Stimulated activated CD8-positive, alpha-beta memory T cell treated with anti-CD3 and anti-CD28 coated beads, Interleukin-4, amount 100 ng/mL, for 1 hour (primary cell): ENCODE measurements at places on chromosomes 12 and 14.

DNA sequence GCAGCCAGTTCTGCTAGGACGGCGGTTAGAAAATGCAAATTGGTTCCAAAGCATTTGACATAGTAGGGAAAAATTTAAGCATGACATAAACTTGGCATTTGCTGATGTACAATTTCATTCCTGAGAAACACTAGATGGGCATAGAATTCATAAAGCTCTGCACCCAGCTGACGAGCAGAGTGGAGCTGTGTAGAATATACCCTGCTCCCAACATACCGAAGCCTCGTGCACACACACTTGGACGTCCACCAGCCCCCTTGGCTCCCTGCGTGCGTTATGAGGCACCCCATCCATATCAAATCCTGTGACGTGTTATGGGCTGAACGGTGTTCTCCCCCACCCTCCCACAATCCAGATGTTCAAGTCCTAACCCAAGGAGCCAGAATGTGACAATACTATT is 65.4 kb downstream of the CLMN start:
- no peak for DNase-seq

DNA sequence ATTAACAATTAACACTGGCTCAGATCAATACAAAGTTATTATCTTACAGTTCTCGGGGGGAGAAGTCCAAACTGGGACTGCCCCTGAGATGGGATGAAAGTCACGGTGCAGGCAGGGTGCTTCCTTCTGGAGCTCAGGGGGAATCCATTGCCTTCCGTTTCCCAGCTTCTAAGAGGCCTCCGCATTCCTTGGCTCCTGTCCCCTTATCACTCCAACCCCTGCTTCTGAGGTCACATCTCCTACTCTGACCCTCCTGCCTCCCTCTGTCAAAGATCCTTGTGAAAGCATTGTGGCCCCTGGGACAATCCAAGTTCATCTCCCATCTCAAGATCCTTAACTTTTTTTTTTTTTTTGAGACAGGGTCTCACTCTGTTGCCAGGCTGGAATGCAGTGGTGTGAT is 30.8 kb downstream of the SCARB1 start:
- DNase-seq = no peak

GRCh38 chr12:72723732-72724131 is 451.6 kb downstream of the TRHDE start:
- no peak for DNase-seq

DNA sequence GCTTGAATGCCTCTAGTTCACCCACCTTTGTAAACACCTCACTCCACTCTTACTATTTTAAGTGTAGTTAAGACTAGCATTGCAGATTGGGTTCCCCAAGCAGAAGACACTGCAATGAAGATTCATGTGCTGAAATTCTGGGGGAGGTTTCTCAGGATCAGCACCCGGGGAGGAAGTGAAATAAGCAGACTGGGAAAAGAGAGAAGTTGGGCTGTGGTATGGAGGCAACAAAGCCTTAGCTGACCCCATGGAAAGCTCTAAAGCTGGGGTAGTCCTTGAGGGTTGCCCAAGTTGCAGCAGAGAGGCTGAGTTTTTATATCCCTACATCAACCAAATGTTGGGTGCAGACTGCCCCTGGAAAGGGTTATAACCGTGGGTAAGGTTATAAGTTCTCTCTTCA is 23.9 kb upstream of the IGF1 start:
- DNase-seq = no peak

GRCh38 chr12:129300011-129300410 is 446.7 kb downstream of the GLT1D1 start:
- DNase-seq = no peak

- DNase-seq = no peak
Observed at GRCh38 chr12:85923767-85924331, 49.8 kb downstream of the NTS start.

DNA sequence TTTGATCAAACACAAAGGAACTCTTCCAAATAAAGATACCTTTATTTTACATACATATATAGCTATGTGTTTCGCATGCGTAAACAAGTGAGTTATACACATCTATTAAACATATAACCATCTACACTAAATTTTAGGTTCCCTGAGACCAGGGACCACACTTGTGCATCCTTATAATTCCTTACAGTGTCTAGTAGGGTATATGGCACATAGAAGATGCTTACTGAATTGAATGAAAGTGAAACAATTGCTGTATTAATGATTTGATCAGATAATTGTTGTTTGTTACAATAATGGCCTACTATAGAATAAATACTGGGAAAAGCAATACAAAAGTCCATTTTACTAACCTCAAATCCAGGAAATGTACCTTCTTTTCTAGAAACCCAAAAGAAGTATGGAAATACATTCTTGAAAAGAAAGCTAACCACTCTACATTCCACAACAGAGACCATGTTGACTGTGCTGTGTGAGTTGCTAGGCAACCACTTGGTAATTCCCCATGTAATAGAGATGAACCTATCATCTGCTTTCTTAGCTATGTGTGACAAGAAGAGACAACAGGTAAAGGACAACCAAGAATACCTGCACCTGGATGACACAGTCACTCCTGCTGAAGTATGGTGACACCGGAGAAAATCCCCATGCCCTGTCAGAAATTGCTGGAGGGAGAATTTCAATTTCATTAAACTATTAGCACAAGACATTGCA is 11.9 kb upstream of the CIPC start:
- DNase-seq = no peak

DNA sequence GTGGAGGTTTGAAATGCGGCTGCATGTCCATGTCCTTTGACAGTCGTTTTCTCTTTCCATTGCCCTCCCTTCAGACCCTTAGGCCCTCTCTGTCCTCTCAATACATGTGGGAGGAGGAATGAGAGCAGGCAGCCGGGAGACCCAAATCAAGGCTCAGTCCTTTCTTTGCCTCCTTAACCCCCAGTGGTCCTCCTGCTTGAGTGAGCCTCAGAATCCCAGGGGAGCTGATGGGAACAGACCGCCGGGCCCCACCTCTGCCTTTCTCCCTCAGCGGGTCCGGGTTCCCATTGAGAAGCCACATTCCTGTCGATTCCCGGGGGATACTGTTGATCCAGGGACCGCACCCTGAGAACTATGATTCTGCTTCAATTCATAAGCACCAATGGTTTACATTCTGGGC is 77.9 kb upstream of the RFLNA start:
- DNase-seq = no peak

- DNase-seq = peak; percentile 10
Observed at GRCh38 chr12:116924558-116925453, 14.1 kb downstream of the FBXW8 start.

- no peak for DNase-seq
Observed at GRCh38 chr14:95069547-95069946, 87.8 kb downstream of the DICER1 start.

GRCh38 chr14:24307575-24308341 is at the start of gene CIDEB:
TSS of gene CIDEB (minus strand) at chr14:24307977. CDS start at chr14:24307858, 119 bp downstream.
- DNase-seq = no peak

DNA sequence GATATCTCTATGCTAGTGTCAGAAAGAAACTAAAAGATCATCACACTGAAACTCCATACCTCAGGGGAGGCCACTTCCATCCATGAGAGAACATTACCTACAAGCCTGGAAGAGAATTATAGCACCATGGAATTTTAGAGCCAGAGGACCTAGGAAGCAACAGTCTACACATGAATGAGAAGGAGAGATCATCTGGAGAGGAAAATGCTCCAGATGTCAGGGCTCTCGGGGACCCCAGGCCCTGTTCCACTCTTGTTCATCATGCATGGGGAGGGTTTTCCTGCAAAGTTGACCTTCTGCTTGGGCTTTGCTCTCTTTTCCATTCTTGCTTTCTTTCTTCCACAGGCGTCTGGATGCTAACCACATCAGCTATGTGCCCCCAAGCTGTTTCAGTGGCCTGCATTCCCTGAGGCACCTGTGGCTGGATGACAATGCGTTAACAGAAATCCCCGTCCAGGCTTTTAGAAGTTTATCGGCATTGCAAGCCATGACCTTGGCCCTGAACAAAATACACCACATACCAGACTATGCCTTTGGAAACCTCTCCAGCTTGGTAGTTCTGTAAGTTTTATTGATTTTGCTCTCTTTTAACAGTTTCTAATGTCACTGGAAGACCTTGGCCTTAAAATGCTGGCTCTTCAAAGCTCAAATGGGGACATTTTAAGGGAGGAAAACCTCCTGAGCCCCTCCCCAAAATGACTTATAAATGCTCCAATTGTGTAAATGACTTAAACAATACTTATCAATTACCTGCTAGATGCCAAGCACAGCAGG is 110.7 kb downstream of the ZFC3H1 start:
- DNase-seq = no peak

- no peak for DNase-seq
Observed at GRCh38 chr12:3748620-3749019, 4.3 kb downstream of the CRACR2A start.

DNA sequence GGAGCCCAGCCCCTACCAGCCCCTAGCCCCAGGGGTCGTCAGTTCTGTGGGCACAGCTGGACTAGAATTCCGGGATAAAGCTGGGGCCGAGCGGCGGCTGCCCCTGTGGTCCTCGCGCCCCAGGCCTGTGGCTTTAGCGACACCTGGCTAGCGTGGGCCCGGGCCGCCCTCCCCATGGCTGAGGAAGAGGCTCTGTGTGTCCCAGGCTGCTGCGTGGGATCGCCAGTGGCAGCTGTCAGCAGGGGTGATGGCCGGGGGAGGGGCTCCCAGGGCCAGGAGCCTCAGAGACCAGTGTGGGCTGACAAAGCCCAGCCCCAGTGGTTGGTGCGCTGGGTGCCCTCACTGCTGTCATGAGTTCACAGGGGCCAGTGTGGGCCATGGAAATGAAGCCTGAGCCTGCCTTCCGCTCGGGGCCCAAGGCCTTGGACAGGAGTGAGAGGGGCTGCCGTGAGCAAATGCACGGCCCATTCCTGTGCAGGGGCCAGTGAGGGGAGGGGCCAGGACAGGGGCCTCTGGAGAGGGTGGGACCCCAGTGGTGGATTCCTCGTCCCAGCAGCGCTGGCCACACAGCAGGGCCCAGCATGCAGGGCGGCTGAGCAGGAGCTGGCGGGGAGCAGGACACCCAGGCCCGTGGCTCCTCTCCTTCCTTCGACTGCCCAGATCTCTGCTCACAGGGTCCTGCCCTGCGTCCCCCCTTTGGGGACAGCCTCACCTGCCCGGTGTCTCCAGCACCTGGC is 11.4 kb downstream of the FBRSL1 start:
- DNase-seq = no peak

DNA sequence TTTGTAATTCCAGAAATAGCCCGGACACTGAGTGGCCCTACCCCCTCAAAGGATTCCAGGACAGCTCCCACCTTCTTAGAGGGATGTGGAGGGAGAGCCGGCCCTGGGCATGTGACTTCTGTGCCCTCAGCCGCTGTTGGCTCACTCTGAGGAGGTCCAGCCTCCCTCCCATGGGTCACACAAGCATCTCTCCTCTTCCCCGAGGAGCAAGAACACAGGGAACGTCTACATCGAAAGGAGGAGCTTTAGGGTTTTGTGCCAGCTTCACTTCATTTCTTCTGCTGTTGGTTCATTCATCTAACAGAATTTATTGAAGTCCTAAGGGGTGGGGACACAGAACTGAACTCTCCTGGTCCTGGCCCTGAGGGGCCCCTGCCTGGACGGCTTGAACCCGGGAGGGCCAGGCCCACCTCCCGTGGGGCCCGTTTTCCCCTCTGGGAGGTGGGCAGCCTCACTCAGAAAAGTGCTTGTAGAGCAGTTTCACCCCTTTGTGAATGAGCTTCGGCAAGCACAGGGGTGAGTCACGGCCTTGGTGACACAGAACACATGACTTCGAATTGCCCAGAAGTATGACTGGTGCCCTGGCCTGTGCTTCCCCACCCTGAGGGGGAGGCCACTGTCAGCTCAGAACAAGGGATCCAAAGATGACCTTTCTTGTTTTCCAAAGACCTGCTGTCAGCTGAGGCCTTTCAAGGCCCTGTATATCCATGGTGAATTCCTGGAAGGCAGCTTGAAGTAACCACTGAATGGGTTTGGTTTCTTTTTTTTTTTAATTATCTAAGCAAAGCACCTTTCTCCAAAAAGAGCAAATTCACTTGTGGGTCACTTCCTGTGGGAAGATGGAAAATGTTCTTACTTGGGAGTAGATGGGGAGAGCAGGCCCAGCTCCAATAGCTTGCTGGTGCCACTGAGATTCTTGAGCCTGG is 39.2 kb downstream of the NFKBIA start:
- peak; percentile 17 for DNase-seq

- no peak for DNase-seq
Observed at GRCh38 chr12:101945369-101946232, 68.2 kb downstream of the DRAM1 start.

DNA sequence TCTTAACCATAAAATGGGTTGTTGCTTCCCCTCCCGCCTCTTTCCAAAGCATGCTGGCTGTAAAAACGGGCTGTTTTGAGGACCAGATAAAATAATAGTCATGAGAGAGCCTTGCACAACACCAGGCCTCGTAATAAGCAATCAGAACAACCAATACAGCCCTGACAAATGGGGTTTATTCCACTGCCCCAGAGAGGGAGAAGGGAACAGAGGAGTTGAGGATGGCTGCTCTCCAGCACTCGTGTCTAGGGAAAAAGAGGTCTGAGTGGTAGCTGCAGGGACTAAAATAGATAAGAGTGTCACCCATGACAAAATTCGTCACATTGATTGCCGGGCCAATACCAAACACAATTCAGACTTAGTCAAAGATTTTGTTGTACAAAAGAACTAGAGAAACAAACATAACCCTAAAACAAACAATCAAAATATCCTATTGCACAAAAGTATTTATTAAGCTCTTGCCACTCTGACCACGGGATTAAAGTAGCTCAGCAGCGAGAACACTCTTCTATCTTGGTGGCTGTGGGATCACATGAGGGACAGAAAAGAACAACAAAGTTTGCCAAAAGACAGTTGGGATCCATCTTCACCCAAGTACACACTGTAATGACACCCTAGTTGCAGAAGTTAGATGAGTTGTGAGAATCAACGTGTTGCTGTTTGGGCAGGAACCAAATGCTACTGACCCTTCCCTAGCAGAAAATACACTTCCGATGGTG is 188.0 kb downstream of the FOXN3 start:
- DNase-seq = no peak

- DNase-seq = no peak
Observed at GRCh38 chr14:84272290-84272721, 1257.6 kb upstream of the FLRT2 start.

GRCh38 chr14:35879151-35879648 is 53.1 kb downstream of the BRMS1L start:
- no peak for DNase-seq

GRCh38 chr14:28757786-28758185 is 8.8 kb upstream of the FOXG1 start:
- DNase-seq = no peak

- DNase-seq = no peak
Observed at GRCh38 chr12:59624732-59625460, 29.1 kb downstream of the SLC16A7 start.

DNA sequence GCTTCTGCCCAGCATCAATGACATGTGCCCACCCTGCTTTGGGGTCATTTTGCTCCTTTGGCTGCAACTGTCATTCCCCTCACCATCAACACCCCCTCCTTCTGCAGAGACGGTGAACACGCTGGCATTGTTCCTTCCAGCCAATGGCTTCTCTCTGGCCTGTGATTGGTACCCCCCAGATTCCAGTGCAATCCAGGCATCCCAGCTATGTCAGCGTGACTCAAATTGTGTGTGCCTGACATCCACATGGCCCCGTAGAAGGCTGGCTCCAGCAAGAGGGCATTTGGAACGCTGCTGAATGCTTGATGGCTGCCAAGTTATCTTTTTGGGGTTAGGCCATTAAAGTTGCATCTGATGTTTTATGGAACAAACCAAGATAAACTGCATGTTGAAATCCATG is 21.0 kb upstream of the CCND2 start:
- DNase-seq = no peak
